Esophagus muscularis mucosa (tissue), 4 donors: ENCODE measurements at places on chromosomes 2 and 18. TPM values are rescaled to one million over a fixed set of nuclear protein-coding genes. Genes with fewer than 3 reads are reported as not detected.

The ARHGEF33 gene
- 0.92 TPM for total RNA-seq

The TUBA4B gene
- total RNA-seq = not detected

The LCT gene
- not detected for total RNA-seq

The ADRA2B gene
- 6.0 TPM for total RNA-seq

The ANKAR gene
- 19.1 TPM for total RNA-seq

The GRB14 gene
- 5.3 TPM for total RNA-seq

The CDH20 gene
- total RNA-seq = 0.42 TPM

The CTDSP1 gene
- total RNA-seq = 121 TPM

The RAD51AP2 gene
- not detected for total RNA-seq

The GALNT5 gene
- total RNA-seq = 0.83 TPM

The CROCC2 gene
- total RNA-seq = not detected

The RIT2 gene
- not detected for total RNA-seq

The LHCGR gene
- total RNA-seq = 2.7 TPM

The STARD6 gene
- total RNA-seq = not detected

The POTEJ gene
- not detected for total RNA-seq

The CHST10 gene
- total RNA-seq = 10.9 TPM

The B3GNT7 gene
- total RNA-seq = 5.1 TPM

The TMEM131 gene
- total RNA-seq = 24.4 TPM

The GPR45 gene
- total RNA-seq = not detected

The FHL2 gene
- 85.0 TPM for total RNA-seq

The OTOS gene
- total RNA-seq = not detected

The SIGLEC15 gene
- total RNA-seq = not detected

The CPSF3 gene
- 22.8 TPM for total RNA-seq

The TEX44 gene
- not detected for total RNA-seq

The MROH2A gene
- total RNA-seq = not detected

The EGR4 gene
- total RNA-seq = not detected

The SNTG2 gene
- 7.4 TPM for total RNA-seq

The CYTIP gene
- 2.6 TPM for total RNA-seq

The STEAP3 gene
- total RNA-seq = 5.8 TPM

The IRS1 gene
- total RNA-seq = 27.8 TPM

The GCG gene
- not detected for total RNA-seq

The PPP4R1 gene
- total RNA-seq = 129 TPM
